Esophagus muscularis mucosa (tissue), 4 donors: ENCODE measurements at places on chromosomes 13 and 19. TPM values are rescaled to one million over a fixed set of nuclear protein-coding genes. Genes with fewer than 3 reads are reported as not detected.

The NOVA2 gene
- 4.6 TPM for total RNA-seq

The SLITRK1 gene
- total RNA-seq, result not detected

The CYP2A7 gene
- not detected for total RNA-seq

The DENND1C gene
- 0.46 TPM for total RNA-seq

The MISP gene
- not detected for total RNA-seq

The GJB2 gene
- not detected for total RNA-seq

The TMEM145 gene
- total RNA-seq, result not detected

The CDC42EP5 gene
- 17.2 TPM for total RNA-seq

The CBY2 gene
- not detected for total RNA-seq

The MAMSTR gene
- total RNA-seq, result 2.9 TPM

The FUT2 gene
- not detected for total RNA-seq

The SAE1 gene
- 143 TPM for total RNA-seq

The SLC25A42 gene
- total RNA-seq, result 15.8 TPM

The PCSK4 gene
- 3.7 TPM for total RNA-seq

The EID2 gene
- total RNA-seq, result 26.4 TPM

The MEIOSIN gene
- total RNA-seq, result not detected

The NLRP9 gene
- total RNA-seq, result not detected

The OSCAR gene
- 1.6 TPM for total RNA-seq

The PRSS57 gene
- 0.34 TPM for total RNA-seq

The KLHL1 gene
- total RNA-seq, result not detected

The CAMSAP3 gene
- total RNA-seq, result 0.11 TPM
